AG09309 (cell line): ENCODE measurements at places on chromosomes 1 and 21.

GRCh38 chr1:180922631-180923015, 9.9 kb downstream of the KIAA1614 start:
- DNase-seq: no peak

DNA sequence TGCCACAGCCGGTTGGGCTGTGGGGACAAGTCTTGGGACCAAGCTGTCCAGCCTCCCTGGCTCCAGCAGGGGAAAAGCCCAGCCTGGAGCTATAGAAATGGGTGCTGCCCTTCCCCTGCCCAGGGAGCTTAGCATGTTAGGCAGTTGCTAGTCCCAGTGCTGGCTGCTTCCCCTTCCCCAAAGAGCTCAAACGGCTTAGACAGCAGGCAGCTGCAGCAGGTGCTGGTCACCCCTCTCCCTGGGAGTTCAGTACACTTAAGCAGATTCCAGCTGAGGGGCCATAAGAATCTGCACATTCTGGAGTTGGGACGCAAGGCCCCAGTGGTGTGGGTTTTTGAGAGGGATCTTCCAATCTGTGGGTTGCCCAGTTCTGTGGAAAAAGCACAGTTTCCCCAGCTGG, 11.1 kb upstream of the REG4 start:
- no peak for DNase-seq

- DNase-seq: no peak
Measured at GRCh38 chr21:33839806-33840205, 75.8 kb downstream of the ATP5PO start.

DNA sequence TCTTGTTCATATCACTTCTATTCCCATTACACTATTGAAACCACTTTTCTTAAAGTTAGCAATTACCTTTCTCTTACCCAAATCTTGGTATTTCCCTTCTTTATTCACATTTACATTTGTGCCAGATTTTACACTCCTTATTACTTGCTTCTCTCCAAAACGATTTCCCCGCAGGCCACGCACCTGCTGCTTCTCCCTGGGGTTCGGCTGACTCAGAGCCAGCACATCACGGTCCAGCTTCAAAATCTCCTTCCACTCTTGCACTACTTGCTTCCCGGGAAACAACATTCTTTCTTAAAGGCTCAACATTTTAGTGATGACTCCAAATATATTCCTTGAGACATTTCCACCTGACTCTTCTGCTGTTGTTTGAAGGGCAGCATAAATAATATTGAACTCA, 20.7 kb downstream of the LHX9 start:
- no peak for DNase-seq

DNA sequence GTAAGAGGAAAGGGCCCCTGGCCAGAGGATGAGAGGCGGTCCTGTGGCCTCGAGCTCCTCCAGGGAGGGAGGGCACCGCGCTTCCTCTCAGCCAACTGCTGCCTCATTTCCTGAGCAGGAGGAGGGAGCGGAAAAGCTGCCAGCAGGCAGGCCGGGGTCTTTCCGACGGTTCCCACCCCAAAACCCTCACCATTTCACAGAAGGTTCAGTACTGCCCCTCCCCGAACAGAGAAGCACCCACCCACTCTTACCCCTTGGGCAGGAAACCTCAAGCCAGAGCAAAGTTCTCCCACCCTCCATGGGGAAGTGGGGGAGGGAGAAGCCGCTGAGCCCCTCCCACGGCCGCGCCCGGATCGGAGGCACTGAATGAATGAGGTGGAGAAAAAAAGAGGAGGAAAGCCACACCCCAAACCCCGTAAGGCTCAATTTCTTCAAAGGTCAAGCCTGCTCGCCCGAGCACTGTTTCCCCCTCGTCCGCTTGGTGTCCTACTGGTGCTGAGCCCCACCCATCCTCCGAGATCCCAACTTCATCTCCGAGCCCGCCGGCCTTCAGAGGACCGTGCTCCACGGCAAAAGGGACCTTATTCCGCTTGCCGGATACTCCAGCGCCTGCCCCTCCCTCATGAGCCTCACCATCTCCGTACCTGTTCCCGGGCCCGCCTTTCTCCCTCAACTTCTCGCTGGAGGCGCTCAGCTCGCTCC, 9.4 kb downstream of the TPM3 start:
- DNase-seq: no peak

DNA sequence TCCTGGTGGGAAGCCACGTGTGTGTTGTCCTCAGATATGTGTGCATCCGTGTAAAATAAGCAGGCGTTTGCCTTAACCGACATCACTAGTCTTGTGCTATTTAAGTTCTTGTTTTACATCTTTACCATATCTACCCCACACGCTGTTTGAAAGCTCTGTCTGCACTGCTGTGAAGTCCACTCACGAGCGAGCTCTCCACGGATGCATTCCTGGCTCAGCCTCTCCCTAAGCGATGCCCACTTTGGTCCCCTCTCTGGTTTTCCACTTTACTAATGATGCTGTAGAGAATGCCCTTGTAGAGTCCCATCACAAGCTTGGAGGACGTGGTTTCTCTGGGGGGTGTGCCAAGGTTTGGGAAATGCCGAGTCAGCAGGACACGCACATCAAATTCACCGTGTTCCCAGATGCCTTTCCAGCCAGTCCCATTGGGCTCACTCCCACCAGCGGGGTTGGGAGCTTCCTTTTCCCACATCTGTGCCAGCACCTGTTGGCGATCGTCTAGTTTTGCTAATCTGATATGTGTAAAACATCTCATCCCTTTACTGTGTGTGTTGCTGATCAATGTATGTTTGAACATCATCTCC, 43.8 kb downstream of the ACTL8 start:
- no peak for DNase-seq

GRCh38 chr1:5798151-5798730, 194.0 kb downstream of the NPHP4 start:
- no peak for DNase-seq

- no peak for DNase-seq
Measured at GRCh38 chr21:34844013-34844923, 175.5 kb downstream of the CLIC6 start.

DNA sequence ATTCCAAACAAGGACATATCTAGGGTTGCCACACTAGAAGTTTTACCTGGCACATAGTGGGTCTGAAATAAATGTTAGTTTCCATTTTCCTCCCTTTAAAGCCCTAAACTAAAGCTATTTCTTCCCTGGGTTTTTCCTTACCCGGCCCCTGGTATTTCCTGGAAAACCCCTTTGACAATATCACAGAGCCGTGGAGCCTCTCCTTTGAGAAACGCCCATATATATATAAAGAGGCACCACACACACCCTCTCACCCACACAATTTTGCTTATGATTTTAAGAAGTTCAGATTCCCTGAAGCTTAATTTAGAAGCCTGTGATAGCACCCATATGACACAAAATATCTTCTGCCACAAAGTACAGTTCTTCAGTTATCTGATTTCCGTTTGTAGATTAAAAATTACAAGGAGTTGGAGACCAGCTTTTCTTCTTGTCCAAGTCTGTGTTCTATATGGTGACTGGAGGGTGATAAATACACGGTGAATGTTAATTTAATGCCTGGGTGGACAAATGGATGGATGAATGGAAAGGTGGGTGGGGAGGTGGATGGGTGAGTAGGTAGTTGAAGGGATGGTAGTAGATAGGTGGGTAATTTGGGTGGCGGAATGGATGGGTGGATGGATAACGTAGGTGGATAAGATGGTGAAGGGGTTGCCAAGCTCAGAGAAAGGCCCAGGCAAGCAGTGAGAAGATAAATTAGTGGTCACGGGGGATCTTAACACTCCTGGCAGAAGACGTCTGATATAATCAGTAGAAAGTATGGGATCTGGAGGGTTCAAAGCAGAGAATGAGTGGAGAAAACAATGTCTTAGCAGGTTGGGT, 154.4 kb upstream of the FGGY start:
- DNase-seq: no peak

- no peak for DNase-seq
Measured at GRCh38 chr1:42172381-42173133, 8.0 kb upstream of the GUCA2A start.

DNA sequence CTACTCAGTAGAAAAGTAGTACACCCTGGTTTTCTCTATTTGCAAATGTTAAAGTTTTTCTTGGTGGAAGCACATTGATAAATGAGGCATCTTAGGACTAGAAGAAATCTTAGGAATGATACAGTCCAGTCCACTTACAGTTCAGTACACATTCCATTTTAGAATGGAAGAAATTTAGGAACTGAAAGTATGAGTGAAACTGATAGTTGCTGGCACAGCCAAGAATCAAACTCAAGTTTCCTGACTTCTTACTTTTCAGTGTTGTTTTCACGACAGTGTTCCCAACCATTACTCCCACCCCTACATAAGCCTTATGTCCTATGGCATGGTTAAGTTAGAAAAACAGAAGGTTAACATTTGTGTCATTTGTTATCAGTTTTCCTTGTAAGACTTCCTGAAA, 258.5 kb downstream of the BACH1 start:
- no peak for DNase-seq

DNA sequence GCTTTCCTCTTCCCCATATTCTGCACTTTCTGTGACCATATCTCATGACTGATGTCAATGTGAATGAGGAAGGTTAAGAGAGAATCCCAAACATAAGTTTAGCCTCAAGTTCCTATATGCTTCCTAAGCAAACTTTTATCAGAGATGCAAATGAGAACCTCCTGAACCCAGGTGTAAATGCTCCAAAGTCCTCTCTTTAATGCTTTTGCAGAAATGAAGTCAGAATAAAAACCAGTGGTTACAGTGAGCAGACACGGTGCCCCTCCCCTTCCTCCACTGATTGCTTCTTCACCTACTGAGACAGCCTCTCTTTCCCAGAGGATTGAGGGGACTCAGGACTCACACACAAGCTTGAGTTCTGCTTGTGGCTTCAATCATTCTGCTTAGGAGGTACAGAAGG, 11.6 kb upstream of the PIGC start:
- DNase-seq: no peak

DNA sequence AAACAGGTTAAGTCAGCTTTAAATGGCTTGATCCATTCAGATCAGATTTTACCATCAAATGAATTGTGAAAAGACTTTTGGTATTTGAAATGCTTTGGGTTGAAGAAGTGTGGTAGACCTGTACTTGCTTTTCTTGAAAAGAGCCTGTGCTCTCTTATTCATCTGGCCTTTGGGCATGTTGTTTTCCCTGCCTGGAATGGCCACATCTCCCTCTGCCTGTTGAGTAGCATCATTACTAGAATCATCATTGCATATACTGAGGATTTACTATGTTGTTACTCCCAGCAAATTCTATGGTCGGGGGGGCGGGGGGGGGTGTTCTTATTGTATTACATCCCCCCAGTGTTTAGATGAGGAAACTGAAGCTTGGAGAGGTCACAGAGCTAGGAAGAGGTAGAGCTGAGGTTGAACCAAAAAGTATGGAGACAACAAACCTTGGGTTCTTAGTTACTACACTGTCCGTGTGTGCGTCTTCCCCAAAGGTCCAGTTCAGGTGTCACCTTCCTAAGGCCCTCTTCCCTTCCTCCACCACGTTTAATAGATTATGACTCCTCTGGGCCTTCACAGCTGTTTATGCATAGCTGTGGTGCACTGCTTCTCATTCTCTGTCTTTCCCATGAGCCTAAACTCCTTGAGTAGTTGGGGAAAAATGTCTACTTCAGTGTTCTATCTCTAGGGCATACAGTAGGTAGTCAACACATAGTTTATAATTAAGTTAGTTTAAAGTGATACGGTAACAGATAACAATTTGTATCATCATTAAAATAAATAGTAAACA, 246.4 kb upstream of the HOOK1 start:
- DNase-seq: no peak

- no peak for DNase-seq
Measured at GRCh38 chr1:234776256-234776875, 166.4 kb upstream of the IRF2BP2 start.

DNA sequence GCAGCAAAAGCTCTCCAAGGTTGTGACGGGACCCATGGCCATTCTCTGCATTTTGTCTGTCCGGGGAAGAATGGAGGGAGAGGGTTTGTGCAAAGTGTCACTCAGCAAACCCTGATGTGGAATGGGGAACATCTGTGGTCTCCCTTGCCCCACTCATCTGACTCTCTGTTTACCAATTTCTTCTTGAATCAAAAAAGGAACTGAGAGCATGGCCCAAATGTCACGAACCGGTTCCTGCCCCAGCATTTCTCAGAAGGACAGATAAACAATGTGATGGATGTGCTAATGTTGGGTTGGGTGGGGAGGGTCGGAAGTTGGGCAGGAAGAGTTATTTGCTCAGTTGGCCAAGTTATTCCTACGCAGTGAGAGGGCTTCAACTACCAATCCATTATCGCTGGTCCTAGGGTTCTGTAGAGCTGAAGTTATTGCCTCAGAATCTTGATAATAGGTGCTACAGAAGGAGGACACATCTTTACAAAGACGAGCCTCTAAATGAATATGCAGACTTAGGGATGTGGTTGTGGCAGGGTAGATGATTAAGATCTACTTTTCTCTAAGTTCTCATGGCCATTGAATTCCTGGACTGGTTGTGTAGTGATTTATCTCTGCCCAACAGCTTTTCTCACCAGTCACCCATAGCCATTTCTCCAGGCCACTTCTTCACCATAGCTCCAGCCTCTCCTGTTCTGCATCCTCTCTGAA, 9.6 kb upstream of the DUSP12 start:
- no peak for DNase-seq

- no peak for DNase-seq
Measured at GRCh38 chr1:186435336-186435735, 25.6 kb downstream of the PDC start.

- DNase-seq: peak; percentile 59
Measured at GRCh38 chr1:158145173-158145719, 35.4 kb upstream of the CD1D start.

GRCh38 chr1:222247811-222248310, 300.0 kb downstream of the HHIPL2 start:
- no peak for DNase-seq

DNA sequence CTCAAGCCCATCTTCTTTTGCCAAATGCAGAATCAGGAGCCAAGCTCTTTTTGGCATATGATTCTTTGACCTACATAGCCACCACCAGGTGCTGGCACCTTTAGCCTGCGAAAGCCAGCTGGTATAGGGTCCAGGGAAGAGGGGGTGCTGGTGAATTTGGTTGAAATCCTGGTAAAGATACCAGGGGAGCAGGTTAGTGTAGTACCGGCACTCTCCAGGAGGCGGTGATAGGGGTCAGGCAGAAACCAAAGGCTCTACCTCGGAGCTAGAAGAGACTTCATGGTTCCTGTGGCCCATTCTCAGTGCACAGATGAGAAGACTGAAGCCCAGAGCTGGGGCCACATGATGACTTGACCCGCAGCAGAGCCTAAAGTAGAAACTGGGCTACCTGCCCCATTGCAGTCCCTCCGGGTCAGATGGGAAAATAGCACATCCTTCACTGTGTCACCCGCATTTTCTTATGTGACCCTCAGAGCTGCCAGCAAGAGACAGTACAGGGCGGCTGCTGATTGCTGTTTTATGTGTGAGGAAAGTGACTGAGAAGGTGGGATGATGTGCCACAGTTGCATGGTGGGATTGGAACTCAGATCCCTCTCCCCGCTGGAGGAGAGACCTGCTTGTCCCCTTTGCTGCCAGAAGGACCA, 36.0 kb upstream of the IL19 start:
- DNase-seq: no peak
